BE2C (cell line): ENCODE measurements at places on chromosomes 13 and 19.

- no peak for DNase-seq
These were observed 8.1 kb downstream of the BLOC1S3 start for GRCh38 chr19:45186509-45187334.

GRCh38 chr13:46166224-46166584 is 15.8 kb downstream of the LCP1 start:
- no peak for DNase-seq

- no peak for DNase-seq
These were observed 969 bp upstream of the CEACAM5 start for GRCh38 chr19:41707502-41707812.

DNA sequence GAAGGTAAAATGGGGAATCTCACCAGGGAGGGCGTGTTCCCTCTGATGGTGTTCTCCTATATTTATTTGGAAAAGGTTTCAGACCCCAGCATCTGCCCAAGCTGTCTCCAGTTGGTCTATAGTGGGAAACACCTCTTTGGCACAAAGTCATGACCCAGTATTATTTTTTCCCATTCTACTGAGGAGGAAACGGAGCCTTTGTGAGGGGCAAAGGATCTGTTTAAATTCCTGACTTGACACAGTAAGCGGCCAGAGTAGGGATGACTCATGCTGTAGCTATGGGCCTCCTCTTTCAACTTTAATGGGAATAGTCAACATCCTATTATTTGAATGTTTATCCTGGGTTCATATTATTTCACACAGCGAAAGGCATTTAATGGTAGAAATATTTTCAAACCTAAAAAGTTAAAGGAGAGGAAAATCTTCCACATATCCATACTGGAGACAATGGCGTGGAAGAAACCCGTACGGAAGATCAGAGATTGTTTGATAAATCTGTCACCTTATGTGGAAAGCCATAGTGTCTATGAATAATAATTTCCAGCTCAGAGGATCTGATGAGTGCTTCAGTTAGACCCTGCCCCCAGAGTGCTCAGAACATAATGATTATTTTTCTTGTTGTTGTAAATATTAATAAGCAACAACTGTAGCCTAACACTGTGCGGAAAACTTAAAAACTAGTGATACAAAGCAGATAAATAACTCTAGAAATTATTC is 126.0 kb downstream of the FOXO1 start:
- no peak for DNase-seq

DNA sequence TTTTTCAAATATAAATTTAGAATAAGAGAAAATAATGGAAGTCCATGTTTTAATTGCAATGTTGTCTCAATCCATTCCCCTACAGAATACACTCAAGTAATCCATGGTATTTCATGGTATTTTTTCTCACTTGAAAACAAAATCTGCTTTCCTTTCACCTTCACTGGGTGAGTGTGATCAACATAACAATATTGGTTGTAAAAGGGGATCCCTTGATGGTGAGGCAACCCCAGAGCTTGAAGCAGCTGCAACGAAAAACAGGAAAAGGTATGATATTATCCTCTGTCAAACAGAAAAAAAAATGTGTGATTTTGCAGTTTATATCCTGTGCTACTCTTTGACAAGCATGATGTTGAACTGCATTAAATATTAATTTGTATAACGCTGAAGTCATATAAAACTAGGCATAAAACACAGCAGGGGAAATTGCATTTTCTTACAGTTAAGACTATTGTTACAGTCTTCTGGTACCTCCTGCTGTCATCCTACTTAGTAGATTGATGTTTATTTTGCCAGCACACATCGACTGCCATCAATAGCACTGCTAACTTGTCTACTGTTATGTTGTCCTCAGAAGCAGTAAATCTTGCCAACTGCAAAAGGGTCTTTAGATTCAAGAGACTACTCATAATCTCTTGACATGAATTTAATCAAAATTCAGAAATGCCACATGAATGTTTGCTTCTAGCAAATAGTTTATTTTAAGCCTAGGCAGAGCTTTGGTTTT is 373.1 kb upstream of the MIR17HG start:
- no peak for DNase-seq

- no peak for DNase-seq
These were observed 160.6 kb downstream of the URI1 start for GRCh38 chr19:30102666-30103065.

DNA sequence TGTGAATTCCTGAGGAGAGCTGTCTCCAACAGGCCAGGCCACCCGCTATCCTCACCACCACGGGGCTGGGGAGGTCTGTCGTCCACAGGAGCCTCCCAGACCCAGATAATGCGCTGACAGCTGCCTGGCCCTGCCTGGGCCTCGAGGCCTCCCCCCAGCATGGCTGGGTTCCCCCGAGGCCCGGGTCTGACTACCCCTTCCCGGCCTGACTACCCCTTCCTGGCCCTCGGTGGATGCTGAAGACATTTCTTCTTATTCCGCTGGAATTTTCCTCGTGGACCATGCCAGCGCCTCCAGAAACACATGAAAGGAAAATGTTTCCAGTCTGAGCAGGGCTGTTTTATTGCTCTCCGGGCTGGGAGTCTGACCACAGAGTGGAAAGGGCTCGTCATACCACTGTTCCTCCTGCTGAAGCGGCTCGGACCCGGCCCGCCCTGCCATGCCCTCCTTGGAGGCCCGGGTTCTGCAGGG is 16.8 kb upstream of the COMP start:
- no peak for DNase-seq

- DNase-seq, result no peak
These were observed 65.7 kb downstream of the ZNF536 start for GRCh38 chr19:30437869-30438268.

DNA sequence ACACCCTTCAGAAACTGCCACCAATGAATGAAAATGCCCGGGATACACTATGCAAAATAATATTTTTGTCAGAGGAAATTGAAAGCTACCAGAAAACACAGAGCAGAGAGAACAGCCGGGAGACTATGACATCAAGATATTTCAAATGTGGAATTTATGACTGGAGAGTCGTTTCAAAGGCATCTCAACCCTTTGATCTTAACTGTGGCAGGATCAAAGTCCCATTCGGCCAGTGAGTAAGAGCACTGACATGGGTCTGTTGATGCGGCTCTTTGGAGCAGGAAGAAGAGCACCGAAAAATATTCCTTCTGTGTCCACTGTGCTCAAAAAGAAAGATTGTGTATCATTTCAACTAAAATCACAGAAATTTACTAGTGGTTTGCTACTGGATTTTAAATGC is 201.9 kb downstream of the RFC3 start:
- no peak for DNase-seq

- DNase-seq, result peak; percentile 39
These were observed 105.2 kb downstream of the SLITRK6 start for GRCh38 chr13:85693889-85694511.

- DNase-seq, result peak; percentile 81
These were observed 21.7 kb downstream of the MAU2 start for GRCh38 chr19:19342086-19343015.

DNA sequence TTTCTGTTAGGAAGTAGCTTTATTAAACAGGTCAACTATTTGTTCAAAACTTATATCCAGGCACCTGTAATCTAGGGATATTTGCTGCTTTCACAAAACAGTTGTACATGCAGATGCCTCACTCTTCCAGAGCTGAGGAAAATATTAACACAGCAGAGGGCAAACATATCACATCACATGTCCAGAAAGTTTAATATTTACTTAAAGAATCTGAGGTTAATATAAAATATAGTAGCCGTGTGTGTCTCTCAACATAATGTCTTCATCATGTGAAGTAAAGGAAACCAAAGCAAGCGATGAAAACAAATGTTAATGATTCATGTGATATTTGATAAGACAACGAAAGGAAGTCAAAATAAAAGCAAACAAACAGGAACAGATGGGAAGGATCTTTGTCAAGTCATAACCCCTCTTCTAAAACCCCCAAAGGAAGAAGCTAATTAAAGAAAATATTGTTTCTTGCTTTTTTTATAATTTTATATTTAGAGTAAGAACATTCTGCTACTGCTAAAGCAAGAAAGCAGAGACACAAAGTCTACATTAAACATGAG is 418.8 kb downstream of the DACH1 start:
- no peak for DNase-seq

DNA sequence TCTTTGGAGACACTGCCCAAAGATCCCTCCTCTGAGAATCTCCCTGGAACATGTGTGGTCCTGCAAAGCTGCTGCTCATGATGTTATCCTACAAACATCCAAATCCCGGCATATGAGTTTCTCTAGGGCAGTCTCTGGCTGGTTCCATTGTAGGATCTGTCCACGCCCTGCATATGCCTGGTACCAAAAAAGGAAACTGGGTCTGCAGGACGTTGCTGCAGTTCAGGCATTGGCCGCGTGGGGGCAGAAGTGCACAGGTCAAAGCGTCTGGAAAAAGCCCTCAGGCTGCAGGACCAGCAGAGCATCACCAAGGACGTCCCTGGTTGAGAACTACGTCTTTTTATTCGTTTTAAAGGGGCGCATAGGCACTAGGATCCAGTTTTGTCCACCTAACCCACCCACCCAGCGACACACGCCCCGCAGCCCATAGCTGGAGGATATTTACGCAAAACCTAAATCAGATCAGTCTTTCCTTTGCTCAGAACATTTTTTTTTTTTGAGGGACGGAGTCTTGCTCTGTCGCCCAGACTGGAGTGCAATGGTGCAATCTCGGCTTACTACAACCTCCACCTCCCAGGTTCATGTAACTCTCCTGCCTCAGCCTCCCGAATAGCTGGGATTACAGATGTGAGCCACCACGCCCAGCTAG is 12.9 kb upstream of the ZNF564 start:
- peak; percentile 93 for DNase-seq

DNA sequence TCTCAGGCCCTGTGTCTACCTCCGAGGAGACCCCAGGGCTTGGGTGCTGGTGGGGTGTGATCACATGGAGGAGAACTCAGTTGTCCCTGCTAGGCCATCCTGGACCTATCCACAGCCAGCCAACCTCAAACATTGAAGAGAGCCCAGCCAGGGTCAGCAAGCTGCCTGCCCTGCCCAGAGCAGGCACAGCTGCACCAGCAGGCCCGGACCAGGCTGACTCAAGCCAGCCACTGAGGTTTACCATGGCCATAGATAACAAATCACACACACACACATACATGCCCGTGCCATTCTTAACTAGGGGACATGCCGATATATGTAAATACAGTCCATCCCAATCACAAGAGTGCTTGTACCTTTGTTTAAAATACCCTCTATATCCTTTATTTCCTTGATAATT is 8.1 kb downstream of the ARHGEF7 start:
- no peak for DNase-seq

DNA sequence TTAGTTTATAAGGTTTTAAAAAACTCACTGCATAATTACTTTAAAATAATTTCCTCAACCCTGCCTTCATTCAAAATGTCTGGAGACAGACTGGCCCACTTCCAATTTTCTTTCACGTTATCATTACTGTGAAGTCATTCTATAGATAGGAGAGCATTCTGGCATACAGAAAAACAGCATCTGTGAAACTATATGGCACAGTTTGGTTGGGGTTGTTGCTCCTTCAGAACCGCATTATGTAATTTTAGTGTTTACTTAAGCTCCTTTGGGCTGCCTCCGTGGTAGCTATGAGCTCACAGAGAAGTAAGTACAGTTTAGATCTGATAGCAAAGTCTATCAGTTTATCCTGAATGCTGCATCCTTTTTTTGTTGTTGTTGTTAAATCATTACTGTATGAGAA is 104.3 kb downstream of the KCNRG start:
- peak; percentile 38 for DNase-seq

DNA sequence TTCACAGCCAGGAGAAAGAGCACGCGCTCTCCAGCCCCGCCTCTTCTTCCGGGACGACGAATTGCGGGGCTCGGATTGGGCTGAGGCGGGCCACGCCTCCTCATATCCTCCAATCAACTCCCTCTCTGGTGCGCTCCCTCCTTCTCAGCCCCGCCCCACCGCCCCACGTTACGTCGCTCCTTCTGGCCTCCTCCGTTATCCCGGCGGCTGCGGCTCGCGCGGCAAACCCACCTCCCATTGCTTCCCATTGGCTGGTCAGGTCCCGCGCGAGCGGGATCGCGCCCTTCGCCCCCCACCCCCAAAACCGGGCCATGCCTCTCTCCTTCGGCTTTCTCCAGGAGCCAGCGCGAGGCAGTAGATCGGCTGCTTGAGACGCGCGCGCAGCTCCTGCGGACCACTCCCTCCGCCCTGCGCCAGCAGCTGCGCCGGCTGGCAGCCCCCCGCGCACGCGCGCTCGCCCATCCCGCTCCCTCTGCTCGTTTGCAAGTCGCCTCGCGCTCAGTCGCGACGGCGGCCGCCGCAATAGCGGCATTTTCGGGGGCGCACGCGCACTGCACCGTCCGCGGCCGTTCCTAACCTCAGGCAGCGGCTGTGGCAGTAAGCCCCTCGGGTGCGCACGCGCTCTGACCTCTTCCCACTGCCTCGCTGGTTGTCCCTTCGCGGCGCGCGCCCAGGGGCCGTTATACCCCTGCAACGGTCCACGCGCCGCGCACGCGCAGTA is 512 bp upstream of the ARHGAP35 start:
- DNase-seq, result peak; percentile 99

DNA sequence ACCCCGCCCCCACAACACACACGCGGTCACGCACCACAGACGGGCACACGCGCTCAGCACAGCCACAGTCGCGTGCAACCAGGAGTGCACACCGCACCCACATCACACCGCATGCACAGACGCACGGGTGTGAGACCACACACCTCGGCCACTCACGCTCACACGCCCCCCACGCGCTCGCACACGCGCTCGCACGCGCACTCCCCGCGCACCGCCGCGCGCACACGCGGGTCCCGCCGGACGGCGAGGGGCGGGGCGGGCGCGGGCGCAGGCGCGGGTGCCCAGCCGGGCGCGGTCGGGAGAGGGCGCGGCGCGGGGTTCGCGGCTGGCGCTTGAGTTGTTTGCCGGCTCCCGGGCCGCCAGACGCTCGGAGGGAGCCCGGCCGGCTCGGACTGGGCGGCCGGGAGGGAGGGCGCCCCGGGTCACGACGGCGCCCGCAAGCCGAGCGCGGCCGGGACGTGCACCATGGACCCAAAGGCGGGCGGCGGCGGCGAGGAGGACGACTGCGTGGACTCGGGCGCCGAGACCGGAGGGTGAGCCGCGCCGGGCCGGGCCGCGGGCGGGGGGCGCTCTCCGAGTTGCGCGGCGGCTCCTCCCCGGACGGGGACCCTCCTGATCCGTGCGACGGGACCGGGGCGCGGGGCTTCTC is at the start of gene FAM124A:
Gene FAM124A (plus strand): TSS at position 362 of the 649 bp plus-strand sequence. CDS start 104 bp downstream, at position 466.
- peak; percentile 77 for DNase-seq

DNA sequence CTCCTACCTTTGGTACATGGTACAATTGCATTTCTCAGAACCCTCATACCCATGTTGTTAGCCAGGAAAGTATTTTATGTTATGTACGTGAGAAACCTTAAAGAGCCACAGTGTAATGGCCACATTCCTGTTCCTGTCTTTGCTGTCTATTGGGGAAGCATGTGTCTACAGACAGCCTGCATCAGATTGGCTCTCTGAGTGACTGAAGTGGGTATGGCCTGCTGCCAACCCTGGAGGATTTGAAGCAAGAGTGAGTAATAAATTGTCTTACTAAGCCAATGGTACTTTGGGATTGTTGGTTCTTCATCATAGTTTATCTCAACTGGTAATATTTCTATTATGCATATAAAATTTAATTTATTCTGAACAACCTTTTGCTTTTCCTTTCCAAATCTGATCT is 574.1 kb downstream of the LMO7 start:
- DNase-seq, result no peak

GRCh38 chr19:8206147-8207087 is 2.8 kb upstream of the CERS4 start:
- DNase-seq, result no peak

- DNase-seq, result no peak
These were observed 7.9 kb upstream of the PVR start for GRCh38 chr19:44635581-44636438.
